CD4-positive, alpha-beta T cell treated with Interleukin-12 subunit alpha and Interleukin-12 subunit beta, for 1 hour (primary cell): ENCODE measurements at places on chromosomes 11 and 22.

GRCh38 chr11:2697866-2698265 lies 1.9 kb downstream of the KCNQ1OT1 start:
- no peak for DNase-seq

GRCh38 chr11:107711861-107712755 lies at the start of gene SLN:
Gene SLN (minus strand): TSS chr11:107712056.
- no peak for DNase-seq

DNA sequence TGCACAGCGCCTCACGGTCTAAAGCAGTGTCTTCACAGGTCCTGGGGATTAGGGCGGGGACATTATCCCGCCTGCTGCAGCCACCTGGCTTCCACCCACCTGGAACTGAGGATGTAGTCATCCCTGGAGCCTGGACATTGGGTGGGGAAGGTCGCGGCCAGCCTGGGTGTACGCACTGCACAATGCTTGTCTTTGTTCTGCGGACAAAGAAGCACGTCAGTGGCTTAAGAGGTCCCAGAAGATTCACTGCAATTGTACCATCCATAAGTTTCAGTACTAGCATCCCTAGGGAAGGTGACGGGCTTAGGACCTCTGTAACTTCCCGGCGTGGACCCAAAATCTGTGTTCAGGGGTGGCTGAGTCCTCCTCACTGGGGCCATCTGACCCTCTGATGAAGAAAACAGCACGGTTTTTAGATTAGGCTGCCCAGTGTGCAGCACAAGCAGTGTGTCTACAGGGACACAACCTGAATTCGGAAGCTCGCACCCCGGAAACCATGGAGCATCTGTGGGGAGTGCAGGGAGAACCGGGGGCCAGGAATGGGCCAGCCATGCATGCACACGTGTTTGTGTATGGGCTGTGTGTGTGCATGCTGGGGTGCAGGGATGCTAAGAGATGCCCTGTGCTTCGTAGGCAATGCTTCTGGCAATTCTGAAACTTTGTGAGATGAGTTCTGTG lies 342.6 kb upstream of the B3GAT1 start:
- DNase-seq = no peak

- peak; percentile 74 for DNase-seq
Measured at GRCh38 chr11:61567286-61568061, 13.4 kb downstream of the SYT7 start.

DNA sequence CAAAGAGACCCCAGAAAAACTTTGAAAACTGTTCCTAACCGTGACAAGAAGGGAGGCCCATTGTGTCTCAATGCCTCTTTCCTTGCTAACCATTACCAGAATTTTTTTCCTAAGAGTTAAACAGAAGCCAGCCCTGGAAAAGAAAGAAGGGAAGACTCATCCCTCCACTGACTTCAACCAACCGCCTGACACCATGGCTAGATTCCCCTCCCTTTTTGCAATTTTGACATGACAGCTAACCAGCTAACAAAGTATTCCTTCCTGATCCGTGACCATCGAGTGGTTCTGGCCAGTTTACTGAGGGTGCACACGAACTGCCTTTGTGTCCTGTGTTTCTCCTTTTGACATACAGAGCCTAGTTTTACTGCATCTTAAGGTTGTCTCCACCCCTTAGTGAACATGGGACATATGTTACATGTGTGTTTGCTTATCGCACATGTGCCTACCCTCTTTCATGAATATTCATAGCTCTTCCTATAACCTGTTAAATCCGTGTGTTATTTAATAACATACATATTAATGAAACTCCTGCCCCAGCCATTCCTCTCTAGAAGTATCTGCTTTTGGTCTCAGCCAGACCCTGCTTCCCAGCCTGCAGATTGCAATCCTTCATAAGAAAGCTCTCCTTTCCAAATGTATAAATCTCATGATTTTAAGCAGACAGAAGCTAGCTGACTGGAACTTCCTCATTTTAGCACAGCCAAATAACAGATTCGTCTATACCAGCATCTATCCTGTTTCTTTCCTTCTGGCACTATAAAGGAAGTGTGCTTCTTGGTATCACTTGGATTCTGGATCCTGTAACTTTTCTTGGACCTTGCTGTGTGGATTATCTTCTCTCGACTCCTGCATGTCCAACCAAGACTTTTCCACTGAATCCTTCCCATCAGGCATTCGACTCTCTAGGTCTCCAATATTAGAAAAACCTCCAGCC lies 37.8 kb downstream of the RASSF10 start:
- no peak for DNase-seq

GRCh38 chr11:85759915-85760314 lies 51.0 kb downstream of the SYTL2 start:
- DNase-seq = no peak

DNA sequence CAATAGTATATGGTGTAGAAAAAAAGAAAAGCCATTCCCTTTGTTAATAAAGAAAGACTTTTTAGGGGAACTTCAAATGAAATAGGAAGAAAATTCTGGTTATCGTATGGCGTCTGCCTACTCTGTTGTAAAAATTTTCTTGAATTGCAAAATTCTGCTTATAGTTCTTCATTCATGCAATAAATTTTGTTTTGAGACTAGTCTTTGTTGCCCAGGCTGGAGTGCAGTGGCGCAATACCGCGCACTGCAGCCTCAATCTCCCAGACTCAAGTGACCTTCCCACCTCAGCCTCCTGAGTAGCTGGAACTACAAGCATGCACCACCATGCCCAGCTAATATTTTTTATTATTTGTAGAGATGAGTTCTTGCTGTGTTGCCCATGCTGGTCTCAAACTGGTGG lies 5.8 kb downstream of the DDIAS start:
- DNase-seq = no peak

DNA sequence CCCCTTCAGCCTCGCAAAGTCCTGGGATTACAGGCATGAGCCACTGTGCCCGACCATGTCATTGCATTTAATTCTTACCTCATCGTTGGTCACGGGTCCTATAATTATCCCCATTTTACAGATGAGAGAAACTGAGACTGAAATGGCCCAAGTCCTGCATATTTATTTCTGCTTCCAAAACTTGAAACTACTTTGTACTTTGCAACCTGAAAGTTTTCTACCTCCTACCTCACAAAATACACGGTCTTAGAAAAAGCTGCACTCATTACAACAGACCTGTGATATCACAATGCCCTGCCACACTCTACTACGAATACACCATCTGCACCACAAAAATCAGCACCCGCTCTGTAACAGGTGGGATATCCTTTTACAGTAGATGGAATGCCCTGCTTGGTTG lies 189.1 kb downstream of the ADAMTS15 start:
- DNase-seq = no peak

DNA sequence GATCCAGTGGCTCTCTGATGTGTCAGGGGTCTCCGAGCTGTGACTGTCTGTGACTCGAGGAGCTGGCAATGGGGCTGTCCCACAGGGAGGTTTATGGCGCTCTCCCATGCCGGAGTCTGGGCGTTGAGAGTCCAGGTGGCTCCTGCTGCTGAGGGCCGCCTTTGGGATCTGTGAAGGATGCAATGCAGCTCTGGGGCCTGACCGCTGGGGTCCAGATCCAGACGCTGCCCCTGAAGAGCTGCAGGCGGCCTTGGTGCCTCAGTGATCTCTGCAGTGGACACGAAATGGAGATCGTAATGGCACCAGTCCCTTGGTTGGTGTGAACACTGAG lies 155.3 kb downstream of the TBC1D22A start:
- no peak for DNase-seq

- no peak for DNase-seq
Measured at GRCh38 chr11:115500547-115501501, 3.4 kb downstream of the CADM1 start.

- no peak for DNase-seq
Measured at GRCh38 chr11:64210301-64211020, 3.9 kb downstream of the FERMT3 start.

GRCh38 chr11:10623797-10624761 lies 55.6 kb upstream of the LYVE1 start:
- DNase-seq = no peak

DNA sequence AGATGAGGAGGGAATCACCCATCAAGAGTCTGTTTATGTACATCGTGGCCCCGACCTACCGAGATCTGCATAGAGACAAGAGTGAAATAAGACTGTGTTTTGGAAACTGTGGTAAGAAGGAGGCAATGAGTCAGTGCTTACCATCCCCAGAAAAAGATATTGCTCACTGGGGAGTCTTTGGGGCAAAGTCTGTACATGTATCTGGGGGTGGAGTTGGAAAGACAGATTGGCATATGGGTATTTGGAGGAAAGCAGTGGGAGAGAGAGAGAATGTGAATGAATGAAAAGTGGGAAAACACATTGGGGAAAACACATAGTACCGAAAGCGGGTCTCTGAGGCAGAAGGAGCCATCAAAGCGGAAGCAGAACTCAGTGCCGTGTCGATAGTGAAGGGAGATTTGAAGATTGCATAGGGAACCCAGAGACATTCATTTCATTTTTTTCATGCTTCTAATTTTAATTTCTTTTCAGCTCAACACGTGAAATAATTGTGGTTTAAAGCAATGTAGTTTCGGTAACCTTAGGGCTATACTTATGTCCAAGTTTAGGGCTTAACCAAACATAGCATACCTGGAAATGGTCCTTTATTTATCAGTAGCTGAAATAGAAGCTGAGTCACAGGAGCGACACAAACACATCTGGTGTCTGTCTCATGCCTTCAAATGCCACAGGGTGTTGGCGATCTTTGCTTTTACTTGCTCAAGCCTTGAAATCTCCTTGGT lies 98.6 kb upstream of the CD44 start:
- peak; percentile 87 for DNase-seq

- peak; percentile 20 for DNase-seq
Measured at GRCh38 chr22:29308791-29309262, 2.4 kb downstream of the GAS2L1 start.

GRCh38 chr22:46031066-46031465 lies 54.1 kb upstream of the WNT7B start:
- no peak for DNase-seq

GRCh38 chr22:47210112-47210657 lies 447.7 kb downstream of the TBC1D22A start:
- no peak for DNase-seq

DNA sequence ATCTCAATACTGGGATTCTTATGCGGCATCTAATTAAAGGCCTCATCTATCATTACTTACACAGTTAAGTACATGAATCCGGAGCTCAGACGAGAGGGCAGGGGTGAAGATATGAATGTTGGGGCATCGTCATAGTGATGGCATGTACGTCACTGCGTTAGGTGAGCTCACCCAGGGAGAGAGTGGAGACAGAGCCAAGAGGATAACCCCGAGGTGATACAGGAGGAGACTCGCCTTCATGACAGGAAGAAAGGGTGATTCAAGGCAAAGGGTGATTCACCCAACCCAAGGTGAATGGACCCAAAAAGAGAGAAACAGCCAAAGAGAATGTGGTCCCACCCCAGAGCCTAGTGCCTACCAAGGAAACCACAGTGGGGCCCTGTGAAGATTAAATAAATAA lies 132.9 kb upstream of the BLID start:
- DNase-seq = no peak

- no peak for DNase-seq
Measured at GRCh38 chr11:78216571-78217287, 28.0 kb downstream of the USP35 start.

GRCh38 chr22:33386270-33386669 lies 328.1 kb upstream of the SYN3 start:
- no peak for DNase-seq

DNA sequence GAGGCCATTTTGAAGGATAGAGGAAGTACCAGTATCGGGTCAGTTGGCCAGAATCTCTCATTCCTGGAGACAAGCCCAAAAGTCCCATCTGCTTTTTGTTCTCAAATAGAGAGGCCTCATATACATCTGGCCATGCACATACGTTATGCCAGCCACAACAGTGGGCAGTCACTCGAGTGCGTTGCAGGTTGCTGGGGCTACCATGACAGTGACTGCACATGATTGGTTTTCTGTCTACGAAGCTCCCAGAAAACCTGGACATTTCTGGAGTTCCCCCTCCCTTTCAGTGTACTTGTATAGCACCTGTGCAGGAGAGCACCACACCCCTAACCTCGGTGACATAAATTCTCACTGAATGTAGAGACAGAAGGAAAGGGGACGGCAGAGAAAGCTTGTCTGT lies 62.1 kb downstream of the C22orf31 start:
- no peak for DNase-seq

DNA sequence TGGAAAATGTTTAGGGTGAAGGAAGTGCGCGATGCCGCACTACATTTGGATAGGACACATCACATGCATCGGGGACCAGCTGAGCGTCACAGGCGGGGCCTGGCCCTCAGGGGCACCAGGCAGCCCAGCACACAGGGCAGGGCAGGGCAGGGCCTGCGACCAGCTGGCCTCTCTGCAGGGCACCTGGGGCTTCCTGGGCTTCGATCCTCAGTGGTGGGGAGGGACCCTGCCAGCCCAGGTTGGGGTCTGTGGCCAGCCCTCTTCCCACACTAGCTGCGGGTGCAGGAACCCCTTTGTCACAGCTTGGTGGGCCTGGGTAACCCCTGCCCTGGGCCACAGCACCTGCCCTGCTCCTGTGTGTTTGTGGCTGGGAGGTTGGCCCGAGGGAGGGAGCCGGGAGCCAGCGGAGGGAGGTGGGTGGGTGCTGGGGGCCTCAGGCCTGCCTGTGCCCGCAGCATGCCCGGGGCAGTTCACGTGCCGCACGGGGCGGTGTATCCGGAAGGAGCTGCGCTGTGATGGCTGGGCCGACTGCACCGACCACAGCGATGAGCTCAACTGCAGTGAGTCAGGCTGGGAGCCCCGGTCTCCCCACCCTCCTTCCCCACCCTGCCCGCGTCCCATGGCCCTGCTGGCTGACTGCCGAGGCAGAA lies 37.9 kb downstream of the ST14 start:
- no peak for DNase-seq

GRCh38 chr11:111000400-111001080 lies 245.0 kb upstream of the POU2AF2 start:
- DNase-seq = no peak

DNA sequence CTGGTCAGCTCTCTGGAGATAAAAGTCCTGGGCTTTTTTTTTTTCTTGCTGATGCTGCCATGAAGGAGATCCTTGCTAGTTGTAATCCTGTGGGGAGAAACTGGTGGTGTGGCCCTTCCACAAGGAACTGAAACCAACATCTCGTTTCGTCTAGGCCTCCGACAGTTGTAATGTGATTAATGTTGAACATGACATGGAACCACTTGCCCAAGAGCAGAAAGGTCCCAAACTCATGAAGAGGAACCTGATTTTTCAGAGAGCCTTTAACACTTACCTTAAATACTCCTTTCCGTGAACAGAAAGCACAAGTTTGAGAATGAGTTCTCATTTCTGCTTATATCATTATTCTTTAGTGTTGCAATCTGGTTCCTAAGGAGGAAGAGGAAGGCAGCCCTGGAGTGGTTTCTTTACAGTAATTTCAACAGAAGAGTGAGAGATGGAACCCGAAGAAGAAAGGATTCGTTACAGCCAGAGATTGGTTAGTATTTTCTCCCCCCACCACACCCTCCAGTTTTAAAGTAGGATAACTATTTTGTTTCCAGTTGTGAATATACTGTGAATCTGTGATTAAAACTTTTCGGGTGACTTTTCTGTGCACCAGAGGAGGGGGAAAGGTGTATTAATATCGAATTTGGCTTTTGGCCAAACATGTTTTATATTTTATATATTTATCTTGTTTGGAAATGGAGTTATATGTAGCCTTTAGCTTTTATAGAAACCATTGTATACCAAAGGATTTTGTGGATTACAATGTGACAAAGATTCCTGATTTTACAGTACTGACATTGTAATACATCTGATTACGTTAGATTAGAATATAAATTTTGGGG lies 2.0 kb downstream of the KDM2A start:
- DNase-seq = peak; percentile 23
